Activated CD4-positive, alpha-beta T cell treated with anti-CD3 and anti-CD28 coated beads, Interleukin-2, amount 10 ng/mL, durations not matched to agents 7 days and 5 days (primary cell): ENCODE measurements at places on chromosomes 12 and 14. TPM values are rescaled to one million over a fixed set of nuclear protein-coding genes. Genes with fewer than 3 reads are reported as not detected.

Gene LRRIQ1
- total RNA-seq = not detected

DNA sequence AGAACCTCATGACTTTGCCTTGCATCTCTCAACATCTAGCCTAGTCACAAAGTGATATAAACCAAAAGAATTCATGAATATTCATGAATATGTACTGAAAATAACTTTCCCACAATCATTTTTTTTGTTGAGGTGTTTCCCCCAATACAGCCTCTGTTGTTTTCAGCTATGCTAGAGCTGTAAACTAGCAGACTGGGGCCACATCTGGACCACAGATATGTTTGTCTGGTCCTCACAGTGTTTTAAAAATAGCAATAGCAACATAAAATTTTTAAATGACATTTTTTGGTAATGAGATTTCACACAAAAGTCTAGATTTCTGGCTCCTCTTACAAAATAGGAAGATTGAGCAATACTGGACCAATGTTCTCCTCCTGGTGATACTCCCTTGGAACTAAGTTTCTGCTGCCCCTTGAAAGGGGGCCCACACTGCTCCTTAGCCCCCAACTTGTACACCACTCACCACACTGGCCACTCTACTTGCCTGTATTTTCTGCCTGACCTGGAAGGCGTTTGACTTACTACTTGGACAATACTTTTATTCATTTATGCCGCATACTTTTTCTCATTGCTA is 81.2 kb downstream of the BMP4 start:
- no peak for DNase-seq

GRCh38 chr12:93634416-93634815 is 42.8 kb upstream of the CRADD start:
- DNase-seq = no peak

Gene STAC3
- 5.2 TPM for total RNA-seq

DNA sequence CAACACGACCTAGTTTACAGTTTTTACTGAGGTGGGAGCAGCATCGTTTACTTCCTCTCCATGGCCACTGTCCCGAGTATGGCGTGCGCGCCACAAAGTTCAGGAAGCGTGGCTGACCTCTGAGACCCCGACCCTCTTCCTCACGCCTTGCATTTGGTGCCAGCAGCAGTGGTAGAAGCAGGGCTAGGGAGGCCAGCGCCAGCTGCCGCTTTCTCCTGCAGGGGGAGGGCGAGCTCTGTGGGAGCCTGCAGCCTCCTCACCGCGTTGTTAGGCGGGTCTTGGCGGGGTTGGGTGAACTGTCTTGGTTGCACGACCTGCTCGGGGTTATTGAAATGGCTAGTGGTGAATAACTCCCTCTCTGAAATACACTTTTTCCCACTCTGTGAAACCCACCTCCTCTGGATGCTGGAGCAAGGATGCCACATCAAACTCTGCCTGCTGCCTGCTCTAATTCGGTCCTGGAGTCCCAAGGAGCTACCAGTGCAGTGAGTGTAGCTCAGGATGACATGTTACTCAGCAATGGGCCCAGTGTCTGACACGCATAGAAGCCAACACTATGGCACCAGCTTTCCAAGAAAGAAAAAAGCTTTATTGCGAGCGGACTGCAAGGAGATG is 22.3 kb upstream of the TDRD9 start:
- DNase-seq = peak; percentile 33

DNA sequence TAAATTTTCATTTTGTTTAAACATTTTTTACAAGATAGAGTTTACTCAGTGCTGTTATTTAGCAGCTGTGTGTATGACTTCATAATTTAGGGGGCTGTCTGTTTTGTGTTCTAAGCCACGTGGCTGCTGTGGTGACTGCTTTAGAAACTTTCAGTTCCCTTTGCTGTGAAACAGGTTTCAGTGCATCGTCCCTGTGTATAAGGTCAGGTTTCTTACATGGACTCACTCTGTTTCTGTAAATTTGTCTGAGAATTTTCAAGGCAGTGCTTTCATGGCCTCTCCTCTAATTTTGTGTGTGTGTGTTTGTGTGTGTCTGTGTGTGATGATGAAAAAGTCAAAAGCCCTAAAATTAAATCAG is 32.4 kb downstream of the BICD1 start:
- DNase-seq = peak; percentile 56

Gene IAPP
- total RNA-seq = not detected

DNA sequence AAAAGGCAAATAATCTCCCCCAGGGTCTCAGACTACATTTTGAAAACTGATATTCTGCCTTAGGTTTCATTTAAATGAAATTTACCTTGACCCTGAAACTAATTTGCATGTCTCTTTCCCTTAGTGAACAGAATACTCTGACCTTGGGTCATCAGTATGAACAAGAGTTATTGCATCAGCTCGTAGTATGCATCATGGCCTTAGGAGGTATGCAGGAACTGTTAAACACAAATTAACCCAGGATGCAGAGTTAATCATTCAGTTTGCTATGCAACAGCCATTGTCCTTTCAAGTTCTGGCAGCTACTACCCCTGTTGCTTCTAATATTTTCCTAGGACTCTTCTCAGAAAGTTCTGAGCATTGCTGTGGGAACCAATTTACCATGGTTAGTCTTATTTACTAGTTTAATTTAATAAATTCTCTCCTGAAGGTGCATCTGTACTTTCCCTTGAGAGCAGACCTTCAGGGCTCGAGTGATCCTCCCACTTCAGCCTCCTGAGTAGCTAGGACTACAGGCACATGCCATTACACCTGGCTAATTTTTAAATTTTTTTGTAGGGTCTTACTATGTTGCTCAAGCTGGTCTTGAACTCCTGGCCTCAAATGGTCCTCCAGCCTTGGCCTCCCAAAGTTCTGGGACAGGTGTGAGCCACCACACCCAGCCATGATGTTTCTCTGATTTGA is 126.7 kb downstream of the TTC6 start:
- no peak for DNase-seq

DNA sequence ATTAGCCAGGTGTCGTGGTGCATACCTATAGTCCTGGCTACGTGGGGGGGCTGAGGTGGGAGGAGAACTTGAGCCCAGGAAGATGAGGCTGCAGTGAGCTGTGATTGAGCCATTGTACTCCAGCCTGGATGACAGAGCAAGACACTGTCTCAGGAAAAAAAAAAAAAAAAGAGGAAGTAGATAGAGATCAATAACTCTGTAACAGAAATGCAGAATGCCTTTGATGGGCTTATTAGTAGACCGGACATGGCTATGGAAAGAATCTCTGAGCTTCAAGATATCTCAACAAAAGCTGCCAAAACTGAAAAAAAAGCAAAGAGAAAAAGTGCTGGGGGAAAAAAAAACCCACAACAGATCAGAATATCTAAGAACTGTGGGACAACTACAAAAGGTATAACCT is 37.5 kb downstream of the GPR68 start:
- DNase-seq = no peak

- no peak for DNase-seq
Measured at GRCh38 chr14:102924632-102925588, 2.4 kb downstream of the AMN start.

Gene ZFHX2
- total RNA-seq = 1.0 TPM
